ENCODE measurements at places on chromosomes 3 and 15.
A peak's percentile ranks its signal among the peaks of the same experiment; 100 is the strongest.

DNA sequence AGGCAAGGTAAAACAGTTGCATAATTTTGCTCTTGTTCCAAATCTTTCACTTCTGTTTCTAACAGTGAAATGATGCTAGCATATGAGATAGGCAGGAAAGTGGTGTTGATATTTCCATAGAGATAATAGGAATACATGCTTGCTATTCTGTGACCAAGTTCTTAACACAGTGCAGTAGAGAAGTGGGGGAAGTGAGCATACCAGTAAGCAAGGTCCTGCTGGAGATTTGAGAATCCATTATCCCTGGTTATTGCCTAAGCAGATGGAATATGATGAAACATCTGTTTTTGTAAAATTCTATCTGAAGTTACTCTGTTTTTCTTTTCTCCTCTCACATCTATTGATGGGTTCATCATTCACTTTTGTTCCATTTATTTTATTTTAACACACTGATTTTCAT is 28.7 kb downstream of the USP8 start:
- peak; percentile 75 for DNase-seq

GRCh38 chr15:25177955-25178801 is 223.4 kb downstream of the SNRPN start:
- no peak for DNase-seq

GRCh38 chr3:20563251-20563650 is 377.2 kb upstream of the SGO1 start:
- DNase-seq = no peak

DNA sequence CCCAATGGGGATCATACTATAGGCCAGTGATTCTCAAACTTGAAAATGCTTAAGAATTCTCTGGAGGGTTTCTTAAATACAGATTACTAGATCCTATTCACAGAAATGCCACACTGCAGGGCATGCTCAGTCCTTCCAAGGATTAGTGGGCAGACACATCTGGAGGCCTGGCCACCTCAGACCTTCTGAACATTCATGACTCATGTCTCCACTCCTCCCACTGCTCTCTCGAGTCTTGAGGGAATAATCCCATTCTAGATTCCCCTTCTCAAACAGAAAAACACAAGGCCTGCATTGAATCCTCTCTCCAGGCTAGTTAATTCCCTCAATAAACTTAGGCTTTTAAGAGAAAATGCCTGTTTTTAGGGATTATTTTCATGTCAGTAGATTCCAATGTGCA is 22.1 kb downstream of the ZNF621 start:
- DNase-seq = peak; percentile 68

DNA sequence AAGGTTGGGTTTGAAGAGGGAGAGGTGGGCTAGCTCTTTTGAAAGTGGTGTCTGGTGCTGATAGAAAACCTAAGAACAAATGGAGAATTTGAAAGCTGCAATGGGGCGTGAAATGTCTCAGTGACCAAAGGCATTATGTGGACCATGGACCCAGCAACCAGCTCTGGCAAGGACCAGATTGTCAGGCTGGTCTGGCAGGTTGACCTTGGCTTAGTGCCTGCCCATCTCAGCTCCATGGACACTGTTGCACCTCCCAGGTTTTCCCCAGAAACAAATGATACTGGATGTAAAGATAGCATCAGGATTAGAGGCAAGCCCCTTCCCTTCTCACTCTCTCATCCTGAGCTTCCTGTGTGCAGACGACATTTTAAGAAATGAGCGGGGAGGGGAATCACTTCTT is 302.9 kb upstream of the LRRFIP2 start:
- DNase-seq = no peak

- DNase-seq = no peak
These were observed 32.4 kb downstream of the TRIM71 start for GRCh38 chr3:32850226-32850625.

- DNase-seq = no peak
These were observed 186.9 kb upstream of the STAC start for GRCh38 chr3:36193448-36193847.

Data from fibroblast of gingiva (primary cell).